ENCODE measurements at places on chromosomes 5 and 9.

GRCh38 chr9:132795511-132796303, 82.4 kb downstream of the AK8 start:
- DNase-seq: no peak

DNA sequence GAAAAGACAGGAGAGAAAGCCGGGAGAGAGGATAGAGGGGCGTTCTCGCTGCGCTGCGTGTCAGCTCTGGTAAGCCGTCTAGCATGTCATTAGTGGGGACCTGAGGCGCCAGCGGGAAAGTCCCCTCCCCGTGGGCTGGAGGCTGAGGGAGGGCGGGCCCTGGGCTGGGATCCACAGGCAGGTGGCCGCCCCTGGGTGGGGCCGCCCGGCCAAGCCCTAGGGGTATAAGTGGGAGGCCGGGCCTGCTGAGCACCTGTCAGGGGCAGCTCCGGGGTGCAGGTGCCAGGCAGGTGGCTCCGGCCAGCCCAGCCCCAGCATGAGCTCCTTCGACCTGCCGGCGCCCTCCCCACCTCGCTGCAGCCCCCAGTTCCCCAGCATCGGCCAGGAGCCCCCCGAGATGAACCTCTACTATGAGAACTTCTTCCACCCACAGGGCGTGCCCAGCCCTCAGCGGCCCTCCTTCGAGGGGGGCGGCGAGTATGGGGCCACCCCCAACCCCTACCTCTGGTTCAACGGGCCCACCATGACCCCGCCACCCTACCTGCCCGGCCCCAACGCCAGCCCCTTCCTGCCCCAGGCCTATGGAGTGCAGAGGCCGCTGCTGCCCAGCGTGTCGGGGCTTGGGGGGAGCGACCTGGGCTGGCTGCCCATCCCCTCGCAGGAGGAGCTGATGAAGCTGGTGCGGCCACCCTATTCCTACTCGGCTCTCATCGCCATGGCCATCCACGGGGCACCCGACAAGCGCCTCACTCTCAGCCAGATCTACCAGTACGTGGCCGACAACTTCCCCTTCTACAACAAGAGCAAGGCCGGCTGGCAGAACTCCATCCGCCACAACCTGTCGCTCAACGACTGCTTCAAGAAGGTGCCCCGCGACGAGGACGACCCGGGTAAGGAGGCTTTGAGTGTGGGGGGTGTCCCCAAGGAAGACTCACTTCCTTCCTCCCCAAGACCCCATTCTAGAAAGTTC, at the start of gene FOXI1:
TSS of gene FOXI1 (plus strand) at position 256 of the 970 bp plus-strand sequence. CDS start at position 317, 61 bp downstream.
- no peak for DNase-seq

- DNase-seq: peak; percentile 60
These were observed 23.3 kb downstream of the CAVIN4 start for GRCh38 chr9:100601216-100601615.

GRCh38 chr5:172919525-172920446, 39.4 kb upstream of the RPL26L1 start:
- DNase-seq: no peak

DNA sequence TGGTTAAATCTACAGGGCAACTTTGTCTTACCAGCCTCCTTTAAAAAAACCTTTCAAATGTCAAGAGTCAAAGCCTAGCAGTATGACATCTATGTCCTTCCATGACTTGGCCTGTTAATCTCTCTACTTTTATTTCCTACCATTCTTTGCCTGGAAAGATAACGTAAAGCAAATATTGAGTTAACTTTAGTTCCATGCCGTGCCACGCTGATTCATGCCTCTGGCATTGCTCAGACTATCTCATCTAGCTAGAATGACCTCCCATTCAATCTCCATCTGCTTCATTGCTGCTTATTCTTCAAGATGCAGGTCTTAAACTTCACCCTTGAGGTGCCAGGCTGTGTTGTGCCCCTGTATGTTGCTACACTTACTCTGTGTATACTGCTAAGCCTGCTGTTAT, 729.8 kb downstream of the EFNA5 start:
- no peak for DNase-seq

GRCh38 chr5:66012271-66012670, 85.9 kb downstream of the ERBIN start:
- no peak for DNase-seq

DNA sequence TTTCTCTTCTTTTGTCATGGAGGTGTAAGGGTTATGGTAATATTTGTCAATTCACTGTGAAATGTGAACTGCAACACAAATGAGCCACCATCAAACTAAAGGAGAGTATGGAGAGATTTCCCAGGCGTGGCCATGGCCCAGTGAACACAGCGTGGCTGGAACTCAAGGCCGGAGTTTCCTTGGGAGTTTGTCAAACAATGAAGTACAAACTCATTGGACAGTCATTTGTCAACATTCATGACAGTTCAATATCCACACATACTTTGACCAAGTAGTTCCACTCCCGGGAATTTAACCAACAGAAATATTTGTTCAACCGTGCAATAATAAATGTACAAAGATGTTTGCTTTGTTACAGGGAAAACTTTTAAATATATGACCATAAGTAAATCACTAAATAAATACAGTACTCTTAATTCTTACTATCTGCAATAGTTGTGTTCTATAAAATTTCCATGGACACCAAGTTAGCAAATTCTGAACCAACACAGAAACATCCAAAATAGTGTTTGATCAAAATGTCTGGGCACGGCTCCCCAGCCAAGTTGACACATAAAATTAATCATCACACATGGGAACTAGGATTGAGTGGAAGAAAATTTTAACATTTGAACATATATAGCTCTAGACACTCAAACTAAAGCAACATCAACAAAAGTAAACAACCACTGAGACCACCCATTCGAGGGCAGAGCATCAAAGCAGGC, 87.1 kb downstream of the DIRAS2 start:
- DNase-seq: no peak

GRCh38 chr9:90107726-90108655, 503.2 kb downstream of the GADD45G start:
- no peak for DNase-seq

- DNase-seq: no peak
These were observed 1.1 kb downstream of the SLC6A18 start for GRCh38 chr5:1226231-1226630.

GRCh38 chr9:4077499-4078102, 222.3 kb downstream of the GLIS3 start:
- DNase-seq: peak; percentile 27

- no peak for DNase-seq
These were observed 148.3 kb upstream of the RUSC2 start for GRCh38 chr9:35341585-35341984.

- no peak for DNase-seq
These were observed 50.1 kb upstream of the FBXL17 start for GRCh38 chr5:108432024-108432423.
